ENCODE measurements at places on chromosomes 6 and 20. TPM values are rescaled to one million over a fixed set of nuclear protein-coding genes. Genes with fewer than 3 reads are reported as not detected.
A peak's percentile ranks its signal among the peaks of the same experiment; 100 is the strongest.

GRCh38 chr6:562052-562676 lies 94.7 kb downstream of the HUS1B start:
- DNase-seq: no peak
- H3K36me3 ChIP-seq: no peaks in the 10 kb centered on the region
- H3K4me1 ChIP-seq: no peaks in the 10 kb centered on the region

- peaks cover 21% of the 10 kb centered on the region for H3K36me3 ChIP-seq
- peak; percentile 55 for DNase-seq
- H3K4me1 ChIP-seq: no peaks in the 10 kb centered on the region
- H3K27ac ChIP-seq: no peak overlapping the region
- H3K27me3 ChIP-seq: no peaks in the 10 kb centered on the region
Observed at GRCh38 chr20:35568645-35569044, 26.8 kb downstream of the ERGIC3 start.

GRCh38 chr6:138499303-138500018 lies at the start of gene NHSL1:
TSS of gene NHSL1 (minus strand) at chr6:138499494. CDS start at chr6:138499290, 204 bp downstream.
- H3K4me3 ChIP-seq: no peak within 1 kb of the TSS
- DNase-seq: no peak

The ABRACL gene
- 33.7 TPM for total RNA-seq

The STX11 gene
- 0.17 TPM for total RNA-seq

GRCh38 chr6:110882274-110882619 lies 7.7 kb downstream of the AMD1 start:
- no peak overlapping the region for H3K4me3 ChIP-seq
- 0 out of 2 replicates have a peak, but pooled peaks cover 3% of the 10 kb centered on the region for H3K36me3 ChIP-seq
- no peaks in the 10 kb centered on the region for H3K27me3 ChIP-seq
- no peak for DNase-seq
- H3K27ac ChIP-seq: no peak overlapping the region

GRCh38 chr6:106037060-106037459 lies 49.1 kb upstream of the PRDM1 start:
- H3K36me3 ChIP-seq: no peaks in the 10 kb centered on the region
- H3K27me3 ChIP-seq: no peaks in the 10 kb centered on the region
- H3K4me1 ChIP-seq: no peaks in the 10 kb centered on the region
- no peak overlapping the region for H3K4me3 ChIP-seq

The CBLN4 gene
- not detected for total RNA-seq

The ID4 gene
- total RNA-seq: 5.9 TPM

The EPPIN gene
- not detected for total RNA-seq

DNA sequence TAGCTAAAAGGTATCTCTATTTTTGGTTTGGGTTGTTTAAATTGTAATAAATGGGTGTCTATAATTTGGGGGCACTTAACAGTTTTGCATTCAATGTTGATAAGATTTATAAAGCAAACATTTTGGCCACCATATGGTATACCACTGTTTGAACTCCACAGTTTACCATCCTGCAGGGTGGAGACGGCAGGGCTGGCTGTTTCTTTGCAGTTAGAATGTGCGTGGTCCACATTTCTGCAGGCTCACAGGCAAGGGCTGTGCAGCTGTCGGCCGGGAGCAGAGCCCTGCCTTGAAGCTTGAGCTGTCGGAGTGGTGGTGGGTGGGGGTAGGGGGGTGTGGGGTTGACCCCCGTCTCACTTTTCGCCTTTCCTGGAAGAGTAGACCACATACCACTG lies 135.9 kb downstream of the CDH4 start:
- no peak for DNase-seq
- no peak overlapping the region for H3K4me3 ChIP-seq
- no peaks in the 10 kb centered on the region for H3K36me3 ChIP-seq

DNA sequence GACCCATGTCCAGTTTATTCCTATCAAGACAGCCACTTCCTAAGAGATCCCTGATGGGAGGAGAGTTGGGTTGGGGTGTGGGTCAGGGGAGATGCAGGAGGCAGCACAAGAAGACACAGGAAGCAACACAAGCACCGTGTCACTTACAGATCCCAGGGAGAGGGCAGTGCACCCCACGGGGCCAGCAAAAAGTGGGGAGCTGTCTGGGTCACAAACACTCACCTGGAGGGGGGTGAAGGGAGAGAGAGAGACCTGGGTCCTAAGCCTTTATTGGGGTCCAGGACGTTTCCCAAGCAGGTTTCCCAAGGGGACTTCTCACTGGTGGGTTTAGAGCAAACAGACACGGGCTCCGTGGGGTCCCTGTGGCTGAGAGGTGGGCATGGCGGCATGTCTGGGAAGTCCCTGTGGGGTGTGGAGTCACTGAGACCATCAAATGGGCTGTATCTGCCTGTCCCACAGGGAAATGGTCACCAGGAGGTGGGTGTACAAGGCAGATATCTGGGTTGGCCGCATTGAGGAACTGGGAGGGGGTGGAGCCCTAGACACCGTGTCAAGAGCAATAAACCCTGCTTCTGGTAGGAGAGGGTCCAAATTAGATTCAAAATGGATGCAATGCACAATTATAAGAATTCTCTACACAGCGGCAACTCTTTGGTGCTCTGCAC lies 1.6 kb upstream of the CD93 start:
- no peak overlapping the region for H3K4me3 ChIP-seq
- H3K36me3 ChIP-seq: no peaks in the 10 kb centered on the region
- H3K27me3 ChIP-seq: 0 out of 2 replicates have a peak, but pooled peaks cover 4% of the 10 kb centered on the region

DNA sequence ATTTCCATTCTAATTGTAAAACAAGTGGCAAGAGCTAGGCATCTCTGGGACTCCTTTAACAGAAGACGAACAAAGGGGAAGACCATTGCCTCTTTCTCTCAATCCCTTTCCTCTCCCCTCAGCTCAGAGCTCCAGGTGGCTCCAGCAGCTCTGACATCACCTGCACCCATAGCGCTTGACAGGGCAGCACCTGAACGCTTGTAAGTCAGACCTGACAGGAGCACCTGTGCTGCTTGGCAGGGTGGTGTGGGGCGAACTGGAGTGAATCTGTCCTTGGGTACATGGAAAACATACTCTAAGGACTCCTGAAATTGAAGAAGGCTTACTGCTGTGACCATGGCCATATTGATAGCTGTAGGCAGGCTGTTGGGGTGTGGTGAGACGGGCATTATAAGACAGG lies 409.5 kb upstream of the AGPAT4 start:
- H3K36me3 ChIP-seq: no peaks in the 10 kb centered on the region
- no peak overlapping the region for H3K27ac ChIP-seq
- peaks cover 4% of the 10 kb centered on the region for H3K27me3 ChIP-seq
- no peak for DNase-seq

The FRK gene
- 14.4 TPM for total RNA-seq

DNA sequence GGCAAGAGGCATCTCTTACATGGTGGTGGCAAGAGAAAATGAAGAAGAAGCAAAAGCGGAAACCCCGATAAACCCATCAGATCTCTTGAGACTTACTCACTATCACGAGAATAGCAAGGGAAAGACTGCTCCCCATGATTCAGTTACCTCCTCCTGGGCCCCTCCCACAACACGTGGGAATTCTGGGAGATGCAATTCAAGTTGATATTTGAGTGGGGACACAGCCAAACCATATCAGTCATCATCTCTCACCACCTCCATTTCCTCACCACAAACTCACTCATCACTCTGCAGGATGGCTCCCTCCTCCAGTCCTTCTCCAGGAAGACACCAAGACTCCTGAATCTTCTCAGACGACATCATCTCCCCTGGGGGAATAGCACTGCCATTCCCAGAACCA lies 25.8 kb upstream of the SLC16A10 start:
- H3K4me1 ChIP-seq: no peaks in the 10 kb centered on the region
- H3K4me3 ChIP-seq: no peak overlapping the region
- no peak overlapping the region for H3K27ac ChIP-seq
- no peaks in the 10 kb centered on the region for H3K36me3 ChIP-seq

DNA sequence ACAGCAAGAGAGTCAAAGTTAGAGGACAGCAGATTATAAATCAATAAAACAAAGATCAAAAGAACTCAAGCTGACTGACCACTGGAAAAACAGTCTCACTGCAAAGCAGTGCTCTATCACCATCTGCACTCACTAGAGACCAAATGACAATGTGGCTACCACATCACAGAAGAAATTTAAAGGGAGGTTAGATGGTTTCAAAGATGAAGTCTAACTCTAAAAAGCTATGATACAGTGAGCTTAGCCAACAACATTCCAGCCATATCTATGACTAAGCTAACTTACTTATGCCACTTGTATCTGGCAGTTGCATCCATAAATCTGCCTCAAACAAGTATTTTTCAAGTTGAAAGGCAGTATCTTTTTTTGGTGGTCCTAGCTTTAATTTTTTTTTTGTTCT lies 68.6 kb downstream of the ARHGAP18 start:
- H3K27me3 ChIP-seq: no peaks in the 10 kb centered on the region
- H3K4me1 ChIP-seq: peaks cover 27% of the 10 kb centered on the region
- no peak overlapping the region for H3K4me3 ChIP-seq

The DEFB118 gene
- not detected for total RNA-seq

The TMEM244 gene
- not detected for total RNA-seq

DNA sequence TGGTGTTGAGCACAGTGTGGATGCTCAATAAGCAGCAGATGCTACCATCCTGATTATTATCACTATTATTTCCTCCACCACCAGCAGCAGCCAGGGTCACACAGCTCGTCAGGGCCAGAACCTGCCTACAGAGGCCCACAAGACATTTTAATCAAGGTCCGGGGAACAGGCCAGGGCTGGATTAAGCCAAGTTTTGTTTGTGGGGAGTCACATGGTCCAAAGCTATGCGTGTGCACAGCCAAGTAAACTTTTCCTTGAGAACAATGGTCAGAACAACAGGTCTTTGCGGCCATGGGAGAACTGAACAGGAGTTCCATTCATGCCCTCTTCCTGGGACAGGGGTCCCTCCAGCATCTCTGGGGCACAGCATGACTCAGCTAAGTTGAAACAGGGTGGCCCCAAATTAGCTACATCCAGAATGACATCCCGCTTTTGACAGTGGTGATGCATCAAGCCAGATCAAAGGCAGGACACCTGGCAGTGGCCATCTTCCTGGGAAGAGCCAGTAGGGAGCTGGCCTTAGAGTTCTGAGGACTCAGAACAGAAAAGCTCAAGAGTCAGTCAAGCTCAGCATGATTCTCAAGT lies 11.7 kb downstream of the SNTA1 start:
- no peak for DNase-seq
- no peaks in the 10 kb centered on the region for H3K27me3 ChIP-seq
- no peaks in the 10 kb centered on the region for H3K4me1 ChIP-seq
- no peak overlapping the region for H3K27ac ChIP-seq
- no peak overlapping the region for H3K4me3 ChIP-seq

DNA sequence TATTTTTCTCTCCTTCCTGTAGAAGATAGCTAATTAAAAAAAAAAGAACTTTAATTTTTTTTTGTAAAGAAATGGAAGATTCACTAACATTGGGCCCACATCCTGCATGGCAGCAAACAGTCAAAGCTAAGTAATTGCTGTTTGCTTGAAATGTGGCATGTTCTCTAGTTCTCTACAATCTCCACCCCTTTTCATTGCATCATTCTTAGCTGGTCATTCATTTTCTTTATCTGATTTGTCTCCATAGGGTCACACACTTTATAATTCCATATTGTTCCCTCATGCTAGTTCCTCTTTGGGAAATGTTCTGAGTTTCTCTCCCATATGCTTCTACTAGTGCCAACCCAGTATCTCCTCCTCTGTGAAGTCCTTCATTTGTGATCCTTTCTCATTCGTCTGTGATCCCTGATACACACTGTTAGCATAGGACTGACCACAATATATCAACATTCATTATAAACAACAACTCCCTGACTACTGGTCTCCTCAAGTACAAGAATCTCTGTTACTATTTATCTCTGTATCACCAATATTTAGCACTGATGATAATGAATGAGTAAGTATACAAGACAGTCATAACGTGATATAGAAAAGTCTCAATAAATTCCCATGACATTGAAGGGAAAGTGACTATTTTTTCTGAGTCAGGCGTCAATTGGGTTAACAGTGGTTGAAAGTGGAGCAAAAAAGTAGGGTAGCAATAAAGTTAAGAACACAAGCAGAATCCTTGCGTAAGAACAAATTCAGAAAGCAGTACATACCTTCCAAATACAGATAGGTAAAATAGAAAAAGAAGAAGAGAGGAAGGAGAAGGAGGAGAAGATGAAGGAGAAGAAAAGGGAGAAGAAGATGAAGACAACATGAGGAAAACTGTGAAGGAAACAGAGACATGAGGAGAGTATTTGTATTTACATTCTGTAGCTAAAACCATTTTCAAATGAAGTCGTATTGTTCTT lies 33.2 kb upstream of the MYB start:
- peaks cover 2% of the 10 kb centered on the region for H3K27me3 ChIP-seq
- H3K27ac ChIP-seq: no peak overlapping the region
- no peak overlapping the region for H3K4me3 ChIP-seq
- H3K36me3 ChIP-seq: no peaks in the 10 kb centered on the region

DNA sequence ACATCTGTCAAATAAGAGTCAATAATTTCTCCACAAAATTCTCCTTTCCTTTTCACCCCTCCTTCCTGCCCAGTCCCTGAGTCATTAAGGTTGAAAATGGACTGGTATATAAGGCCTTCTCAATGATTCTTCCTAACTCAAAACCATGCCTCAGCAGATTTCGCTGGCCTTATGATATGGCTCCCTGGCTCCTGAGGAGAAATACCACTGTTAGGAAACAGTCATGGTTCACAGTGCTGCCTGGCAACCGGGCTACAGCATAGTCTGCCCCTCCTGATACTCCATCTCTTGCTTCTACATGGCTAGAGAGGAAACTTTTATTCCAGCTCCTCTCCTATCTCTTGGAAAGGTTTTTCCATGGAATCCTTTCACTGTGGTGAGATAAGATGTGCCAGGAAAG lies 4.7 kb downstream of the UBE2J1 start:
- H3K4me1 ChIP-seq: peaks cover 31% of the 10 kb centered on the region
- no peaks in the 10 kb centered on the region for H3K36me3 ChIP-seq
- no peak overlapping the region for H3K4me3 ChIP-seq

- no peaks in the 10 kb centered on the region for H3K4me1 ChIP-seq
- H3K27ac ChIP-seq: no peak overlapping the region
- no peak overlapping the region for H3K4me3 ChIP-seq
- H3K27me3 ChIP-seq: no peaks in the 10 kb centered on the region
- no peaks in the 10 kb centered on the region for H3K36me3 ChIP-seq
Observed at GRCh38 chr6:22024973-22025467, 271.8 kb downstream of the PRL start.

GRCh38 chr6:132715204-132715603 lies 1.3 kb upstream of the VNN1 start:
- no peaks in the 10 kb centered on the region for H3K36me3 ChIP-seq
- H3K4me1 ChIP-seq: peaks cover 11% of the 10 kb centered on the region
- no peak overlapping the region for H3K4me3 ChIP-seq
- H3K27ac ChIP-seq: no peak overlapping the region
- no peak for DNase-seq
- H3K27me3 ChIP-seq: no peaks in the 10 kb centered on the region

The WFDC2 gene
- 159 TPM for total RNA-seq

DNA sequence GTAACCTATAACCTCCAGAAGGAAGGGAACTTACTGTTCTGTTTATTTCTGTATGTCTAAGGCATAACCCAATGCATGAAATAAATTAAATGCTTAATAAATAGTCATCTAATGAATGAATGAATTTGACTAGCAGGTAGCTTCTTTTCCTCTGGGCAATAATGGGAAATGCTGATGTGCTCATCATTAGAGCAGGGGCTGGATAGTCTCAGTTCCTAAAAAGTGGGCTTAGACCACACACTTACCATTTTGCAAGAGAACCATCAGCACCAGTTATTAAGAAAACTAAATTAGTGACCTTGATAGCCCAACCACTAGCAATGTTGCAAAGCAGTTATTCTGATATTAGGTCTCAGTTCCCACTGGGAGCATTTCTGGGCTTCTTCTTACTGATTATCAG lies 449.7 kb downstream of the CDC5L start:
- H3K27ac ChIP-seq: no peak overlapping the region
- no peaks in the 10 kb centered on the region for H3K27me3 ChIP-seq

GRCh38 chr6:157272372-157272771 lies 50.9 kb downstream of the TMEM242 start:
- H3K27me3 ChIP-seq: no peaks in the 10 kb centered on the region
- H3K4me1 ChIP-seq: no peaks in the 10 kb centered on the region
- H3K4me3 ChIP-seq: no peak overlapping the region
- no peaks in the 10 kb centered on the region for H3K36me3 ChIP-seq
- H3K27ac ChIP-seq: no peak overlapping the region

Data from PC-9 (cell line).